ENCODE measurements at places on chromosomes 13 and 19.

- DNase-seq, result no peak
These were observed 51.3 kb upstream of the LSM14A start for GRCh38 chr19:34120846-34121639.

DNA sequence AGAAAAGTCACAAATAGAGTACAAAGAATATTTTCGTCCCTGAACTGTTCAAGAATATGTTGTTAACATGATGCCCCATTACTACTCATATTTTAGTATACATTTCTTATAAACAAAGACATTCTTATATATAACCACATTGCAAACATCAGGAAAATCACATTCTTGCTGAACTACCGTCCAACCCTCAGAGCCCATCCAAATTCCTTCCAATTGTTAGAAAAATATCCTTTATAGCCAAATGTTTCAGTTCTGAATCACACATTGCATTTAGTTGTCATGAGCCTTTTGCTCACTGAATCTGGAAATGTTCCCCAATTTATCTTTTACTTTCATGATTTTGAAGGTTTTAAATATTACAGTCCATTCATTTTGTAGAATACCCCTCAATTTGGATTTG lies 467.8 kb upstream of the ARGLU1 start:
- no peak for DNase-seq

GRCh38 chr13:89432997-89433396 lies 1761.8 kb downstream of the SLITRK5 start:
- DNase-seq, result no peak

- DNase-seq, result no peak
These were observed 5.8 kb downstream of the PLPPR3 start for GRCh38 chr19:815775-816499.

DNA sequence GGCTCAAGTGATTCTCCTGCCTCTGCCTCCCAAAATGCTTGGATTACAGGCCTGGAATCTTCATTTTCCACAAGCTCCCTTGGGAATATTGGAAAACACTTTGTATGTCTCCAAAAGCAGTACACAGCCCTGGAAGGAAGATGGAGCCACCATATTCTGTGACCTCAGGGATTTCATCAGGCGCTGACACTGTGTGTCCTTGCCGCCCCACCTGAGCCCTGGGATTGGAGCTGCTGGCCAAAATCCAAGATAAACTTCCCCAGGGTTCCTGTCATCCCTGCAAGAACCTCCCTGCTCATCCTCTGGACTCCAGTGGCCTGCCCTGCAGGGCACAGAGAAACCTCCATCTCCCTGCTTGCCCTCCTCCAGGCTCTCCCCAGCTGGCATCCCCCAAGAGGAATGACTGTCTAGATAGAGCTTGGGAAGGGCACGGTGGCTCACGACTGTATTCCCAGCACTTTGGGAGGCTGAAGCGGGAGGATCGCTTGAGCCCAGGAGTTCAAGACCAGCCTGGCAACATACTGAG lies 1.3 kb upstream of the GNG7 start:
- DNase-seq, result no peak

GRCh38 chr13:100573121-100573520 lies 15.5 kb downstream of the GGACT start:
- DNase-seq, result peak; percentile 33

GRCh38 chr13:36030670-36031331 lies 100.4 kb downstream of the DCLK1 start:
- no peak for DNase-seq

DNA sequence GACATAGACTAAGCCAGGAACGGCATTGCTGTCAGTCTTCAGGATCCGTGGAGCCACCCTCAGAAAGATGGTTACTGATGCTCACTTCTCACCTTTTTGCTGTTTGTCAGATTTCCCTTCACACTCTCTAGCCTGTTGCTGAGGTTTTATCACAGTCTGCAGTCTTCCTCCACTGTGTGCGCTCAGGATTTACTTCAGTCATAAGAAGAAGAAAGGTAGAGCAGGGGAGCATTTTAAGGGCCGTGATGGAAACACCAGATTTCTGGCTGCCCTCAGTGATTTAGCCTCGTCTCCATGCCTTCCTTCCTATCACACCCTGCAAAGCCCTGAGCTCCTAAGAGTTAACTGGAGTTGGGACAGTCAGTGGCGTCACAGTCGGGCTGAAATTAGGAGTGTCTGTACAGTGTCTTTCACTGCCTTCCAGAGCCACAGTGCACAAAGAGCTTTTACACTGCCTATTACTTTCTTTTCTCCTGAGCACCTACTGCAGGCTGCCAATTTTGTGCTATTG lies 60.0 kb upstream of the GPR183 start:
- no peak for DNase-seq

DNA sequence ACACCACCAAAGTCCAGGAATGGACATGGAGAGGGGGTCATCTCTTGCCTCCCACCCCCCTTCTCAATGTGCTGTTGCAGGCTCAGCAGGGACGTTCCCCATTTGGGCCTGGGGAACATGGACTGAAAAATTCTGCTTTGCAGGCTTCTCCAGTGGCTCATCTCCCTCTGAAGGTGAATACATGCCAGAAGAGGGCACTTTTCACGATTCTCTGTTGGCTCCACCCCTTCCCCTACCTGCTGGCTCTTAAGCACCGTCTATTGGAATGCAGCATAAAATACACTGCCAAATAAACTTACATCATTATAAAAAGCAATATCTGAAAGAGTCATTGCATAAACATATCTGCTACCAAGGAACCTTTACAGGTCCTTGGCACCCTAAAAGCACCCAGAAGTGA lies 35.7 kb downstream of the NHLRC3 start:
- DNase-seq, result no peak

DNA sequence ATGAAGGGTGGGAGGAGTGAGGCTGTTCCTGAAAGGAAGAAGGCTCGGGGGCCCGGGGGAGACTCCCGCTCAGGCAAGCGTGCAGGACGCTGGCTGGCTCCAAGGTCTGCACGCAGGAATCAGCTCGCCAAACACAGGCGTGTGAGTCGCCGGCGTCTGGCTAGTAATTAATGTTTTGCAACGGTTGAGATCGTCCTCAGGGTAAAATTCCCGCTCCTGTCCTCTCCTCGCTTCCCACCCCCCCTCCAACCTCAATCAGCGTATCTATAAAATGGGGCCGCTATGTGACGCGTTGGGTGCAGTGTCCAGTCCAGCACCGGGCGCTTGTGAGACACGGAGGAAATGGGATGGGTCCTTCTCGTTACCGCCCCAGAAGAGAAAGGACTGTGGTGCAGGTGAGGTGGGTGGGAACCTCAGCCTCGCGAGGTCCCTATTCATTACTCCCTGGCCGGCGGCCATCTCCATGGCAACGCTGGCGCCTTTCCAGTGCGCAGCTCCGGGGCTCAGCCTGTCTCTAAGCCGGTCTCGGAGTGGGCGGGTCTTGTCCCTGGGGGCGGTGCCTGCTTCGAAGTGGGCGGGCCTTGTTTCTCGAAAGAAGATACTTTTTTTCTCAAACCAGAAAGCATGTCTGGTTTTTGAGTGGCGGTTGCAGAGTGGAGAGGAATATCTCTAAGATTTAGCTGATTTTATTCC lies 6.5 kb upstream of the ZNF579 start:
- peak; percentile 95 for DNase-seq

GRCh38 chr13:100563779-100564178 lies 24.8 kb downstream of the GGACT start:
- no peak for DNase-seq

DNA sequence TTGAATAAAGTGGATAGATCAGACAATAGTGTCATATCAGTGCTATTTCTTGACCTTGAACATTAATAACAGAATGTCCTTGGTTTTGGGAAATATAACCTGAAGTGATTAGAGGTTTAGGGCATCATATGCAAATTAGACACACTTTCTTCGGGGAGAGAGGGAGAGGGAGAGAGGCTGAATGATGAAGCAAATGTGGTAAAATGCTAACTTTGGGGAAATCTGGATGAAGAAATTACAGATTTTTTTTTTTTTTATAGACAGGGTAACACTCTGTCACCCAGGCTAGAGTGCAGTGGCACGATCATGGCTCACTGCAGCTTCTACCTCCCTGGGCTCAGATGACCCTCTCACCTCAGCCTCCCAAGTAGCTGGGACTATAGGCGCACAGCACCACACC lies 3.9 kb upstream of the NCR1 start:
- DNase-seq, result no peak

- DNase-seq, result no peak
These were observed 4.7 kb downstream of the SLC1A5 start for GRCh38 chr19:46783670-46784069.

GRCh38 chr13:27338816-27339215 lies 68.2 kb downstream of the RASL11A start:
- DNase-seq, result no peak

GRCh38 chr13:94586371-94586770 lies 9.6 kb downstream of the TGDS start:
- no peak for DNase-seq

DNA sequence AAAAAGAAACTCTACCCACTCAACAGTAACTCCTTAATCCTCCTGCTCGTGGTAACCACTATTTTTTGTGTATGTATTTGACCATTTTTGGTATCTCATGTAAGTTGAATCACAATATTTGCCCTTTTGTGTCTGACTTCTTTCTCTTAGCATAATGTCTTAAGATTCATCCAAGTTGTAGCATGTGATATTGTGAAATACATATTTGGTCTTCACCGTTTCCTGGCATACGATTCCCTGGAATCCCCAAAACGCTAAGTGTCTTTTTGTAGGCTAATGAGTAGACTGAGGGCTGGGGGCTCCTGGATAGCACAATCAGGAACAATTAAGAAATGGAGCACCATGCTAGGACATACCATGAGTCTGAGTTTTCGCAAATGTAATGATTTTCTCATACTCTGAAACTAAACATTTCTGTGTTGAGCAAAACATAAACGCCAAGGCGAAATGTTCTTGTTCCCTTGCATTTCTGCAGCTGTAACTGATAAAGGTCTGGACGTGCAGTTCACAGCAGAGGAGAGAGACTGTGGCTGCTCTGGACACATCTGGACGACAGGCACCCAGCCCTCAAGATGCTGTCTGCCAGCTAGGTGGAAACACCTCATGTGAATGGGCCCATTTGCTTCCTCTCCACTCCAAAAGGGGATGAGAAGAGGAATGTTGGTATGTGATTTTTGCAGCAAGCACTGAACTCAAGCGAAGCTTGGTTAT lies 38.4 kb downstream of the BRD4 start:
- no peak for DNase-seq

DNA sequence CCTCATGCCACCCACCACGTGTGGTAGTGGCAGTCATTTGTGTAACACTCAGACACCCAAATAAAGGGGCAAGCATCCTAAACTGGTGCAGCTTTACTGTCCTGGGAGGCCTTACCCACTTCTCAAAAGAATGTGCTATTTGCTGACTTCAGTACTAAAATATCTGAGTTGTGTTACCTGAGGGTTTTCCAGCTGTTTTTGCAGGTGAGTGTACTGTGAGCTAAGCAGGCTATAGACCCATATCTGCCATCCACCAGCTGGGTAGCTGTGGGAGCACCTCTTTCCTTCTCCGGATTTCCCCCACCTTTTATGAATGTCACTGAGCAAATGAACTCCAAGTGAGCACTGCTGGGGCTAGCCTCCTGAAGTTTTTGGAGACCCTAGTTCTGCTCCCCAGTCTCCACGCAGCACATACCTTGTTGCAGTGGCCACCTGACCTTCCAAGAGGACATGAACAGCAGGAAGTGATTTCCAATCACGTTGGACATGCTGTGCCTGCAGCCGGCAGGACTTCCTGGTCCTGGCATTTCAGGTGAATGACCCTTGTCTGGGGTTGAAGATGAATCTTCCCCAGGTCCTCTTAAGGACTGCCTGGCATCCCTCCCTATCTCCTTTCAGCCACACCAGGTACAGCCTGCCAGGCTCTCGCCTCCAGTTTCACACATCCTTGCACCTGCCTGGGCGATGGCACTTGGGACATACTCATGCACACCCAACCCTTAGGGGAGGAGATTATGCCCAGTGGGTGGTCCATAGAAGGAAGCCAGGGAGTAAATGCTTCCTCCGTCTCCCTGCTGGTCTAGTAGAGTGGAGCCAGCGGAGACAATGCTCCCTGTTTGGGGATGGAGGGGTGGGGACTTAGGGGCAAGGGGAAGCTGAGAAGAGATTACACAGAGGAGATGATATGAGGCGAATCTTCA lies 109.5 kb upstream of the SPATA13 start:
- DNase-seq, result no peak

DNA sequence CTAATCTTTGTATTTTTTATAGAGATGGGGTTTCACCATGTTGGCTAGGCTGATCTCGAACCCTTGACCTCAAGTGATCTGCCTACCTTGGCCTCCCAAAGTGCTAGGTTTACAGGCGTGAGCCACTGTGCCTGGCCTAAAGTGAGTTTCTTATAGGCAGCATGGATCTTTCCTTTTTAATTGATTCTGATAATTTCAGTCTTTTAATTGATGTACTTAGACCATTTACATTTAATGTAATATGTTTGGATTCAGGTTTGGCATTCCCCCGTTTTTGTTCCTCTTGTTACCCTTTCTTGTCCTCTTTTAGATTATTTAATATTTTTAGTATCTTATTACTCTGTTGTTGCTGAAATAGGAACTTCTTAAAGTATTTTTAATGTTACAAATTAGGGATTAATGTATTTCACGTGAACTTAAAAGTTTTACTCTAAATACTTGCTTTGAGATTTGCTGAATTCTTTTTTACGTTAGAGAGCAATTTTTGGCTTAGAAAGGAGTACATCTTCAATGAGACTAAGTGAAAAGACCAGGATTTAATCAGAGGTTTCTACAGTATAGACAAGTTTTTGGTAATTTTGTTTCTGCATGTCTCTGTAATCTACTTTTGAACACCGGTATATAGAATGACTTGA lies 50.3 kb downstream of the URI1 start:
- no peak for DNase-seq

DNA sequence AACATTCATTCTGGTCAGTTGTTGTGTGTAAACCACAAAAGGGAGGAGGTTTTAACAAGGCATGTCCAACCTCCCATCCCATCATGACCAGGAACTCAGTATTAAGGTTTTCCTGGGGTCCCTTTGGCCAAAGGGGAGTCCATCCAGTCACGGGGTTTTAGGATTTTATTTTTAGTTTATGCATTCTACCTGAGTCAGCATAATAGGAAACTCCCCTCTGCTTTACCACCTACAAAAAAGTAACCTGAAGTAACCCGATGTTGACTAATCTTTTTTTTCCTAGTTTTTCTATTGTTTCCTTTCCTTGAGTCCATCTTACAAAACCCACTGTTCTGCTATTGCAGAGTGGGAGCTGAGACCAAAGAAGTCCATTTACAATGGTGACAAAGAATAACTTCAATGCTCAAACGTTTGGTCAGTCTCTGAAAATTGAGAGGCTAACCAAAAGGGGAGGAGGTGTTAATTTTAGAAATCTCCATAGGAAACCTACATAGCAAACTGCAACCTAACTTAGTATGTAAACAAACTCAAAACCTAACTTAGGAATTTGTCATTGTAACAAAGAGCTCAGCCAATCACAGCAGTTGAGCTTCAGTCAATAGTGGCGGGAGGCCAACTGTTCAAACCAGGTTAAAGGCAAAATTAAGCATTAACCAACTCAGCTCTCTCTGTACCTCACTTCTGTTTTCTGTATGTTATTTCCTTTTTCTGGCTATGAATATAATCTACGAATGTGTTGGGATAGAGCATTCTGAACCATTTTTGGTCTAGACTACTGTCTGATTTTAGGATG lies 1954.1 kb downstream of the PCDH9 start:
- DNase-seq, result no peak
